Right cardiac atrium (tissue), 5 donors: ENCODE measurements at places on chromosomes 6 and 20. TPM values are rescaled to one million over a fixed set of nuclear protein-coding genes. Genes with fewer than 3 reads are reported as not detected.

- no peak for DNase-seq
Measured at GRCh38 chr6:63764318-63764916, 128.8 kb downstream of the PHF3 start.

DNA sequence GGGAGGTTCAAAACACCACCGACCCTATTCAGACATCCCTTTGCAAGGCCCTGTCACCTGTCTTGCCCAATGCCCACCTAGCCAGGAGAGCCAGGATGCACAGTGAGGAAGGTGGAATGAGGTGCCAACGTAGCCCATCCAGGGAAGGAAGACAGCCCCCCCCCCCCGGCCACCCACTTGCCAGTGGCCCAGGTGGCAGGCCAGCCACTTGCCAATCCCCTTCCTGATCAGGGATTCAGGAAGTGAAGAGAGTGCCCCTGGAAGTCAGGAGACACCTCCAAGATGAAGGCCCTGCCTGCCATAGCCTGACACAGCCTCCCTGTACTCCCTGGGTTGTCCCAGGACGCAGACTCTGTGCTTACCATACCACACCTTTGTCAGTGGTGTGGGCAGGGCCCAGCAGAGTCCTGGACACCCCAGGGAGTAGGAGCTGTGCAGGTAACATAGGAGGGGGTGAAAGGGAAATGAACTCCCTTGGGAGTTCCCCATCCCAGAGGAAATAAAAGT is 54.7 kb downstream of the MRPL14 start:
- peak; percentile 49 for DNase-seq

DNA sequence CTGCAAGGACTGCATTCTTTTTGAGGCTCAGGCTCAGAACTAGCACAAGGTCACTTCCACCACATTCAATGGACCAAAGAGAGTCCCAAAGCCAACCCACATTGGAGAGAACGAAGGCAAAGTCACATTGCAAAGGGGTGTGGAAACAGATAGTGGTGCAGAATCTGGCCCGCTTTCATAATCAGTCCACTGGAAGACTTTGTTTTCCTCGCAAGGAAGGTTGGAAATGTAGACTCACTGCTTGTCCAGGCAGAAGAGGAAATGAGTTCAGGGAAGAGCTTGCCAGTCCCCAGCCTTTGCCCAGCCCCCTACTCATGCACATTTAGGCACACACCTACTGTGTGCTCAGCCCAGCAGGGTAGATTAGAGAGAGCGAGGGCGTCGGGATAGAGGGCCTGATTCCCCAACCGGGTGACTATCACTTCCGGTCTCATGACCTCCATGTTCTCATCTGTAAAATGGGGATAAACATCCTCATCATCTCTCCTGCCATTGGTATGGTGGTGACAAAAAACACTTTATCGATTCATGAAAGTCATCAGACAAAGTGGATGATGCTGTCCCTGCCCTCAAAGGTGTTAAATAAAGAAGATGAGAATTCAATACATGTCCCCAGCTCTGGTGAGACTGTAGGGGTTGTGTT is 24.3 kb upstream of the CCN5 start:
- DNase-seq = no peak

- DNase-seq = no peak
Measured at GRCh38 chr20:57298457-57298856, 31.1 kb upstream of the SPO11 start.

DNA sequence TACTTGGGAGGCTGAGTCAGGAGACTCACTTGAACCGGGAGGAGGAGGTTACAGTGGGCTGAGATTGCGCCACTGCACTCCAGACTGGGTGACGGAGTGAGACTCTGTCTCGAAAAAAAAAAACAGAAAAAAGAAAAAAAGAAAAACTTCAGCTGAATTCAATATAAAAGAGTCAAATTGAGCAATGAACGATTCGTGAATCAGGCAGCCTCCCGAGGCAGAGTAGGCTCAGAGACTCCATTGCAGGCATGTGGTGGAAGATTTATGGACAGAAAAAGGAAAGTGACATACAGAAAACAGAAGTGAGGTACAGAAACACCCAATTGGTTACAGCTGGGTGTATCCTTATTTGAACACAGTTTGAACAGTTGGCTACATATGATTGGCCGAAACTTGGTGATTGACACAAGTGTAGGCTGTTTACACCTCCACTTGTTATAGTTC is 56.3 kb downstream of the HLA-DPB1 start:
- DNase-seq = no peak

DNA sequence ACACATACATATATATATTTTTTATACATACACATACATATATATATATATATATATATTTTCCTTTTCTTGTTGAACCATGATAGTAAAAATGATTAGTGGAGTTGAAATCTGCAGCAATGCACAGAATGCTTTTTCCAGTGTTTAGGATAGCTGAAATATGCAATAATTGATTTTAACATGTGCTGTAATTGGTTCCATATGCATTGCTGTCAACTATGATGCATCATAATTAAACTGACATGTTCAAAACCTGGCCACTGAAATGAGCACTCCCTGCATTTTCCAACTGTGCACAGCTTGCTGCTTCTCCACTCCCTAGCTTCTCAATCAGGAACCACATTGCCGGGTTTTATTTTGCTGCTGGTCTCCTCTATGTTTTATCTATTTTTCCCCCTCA is 358.3 kb downstream of the PAX1 start:
- no peak for DNase-seq

GRCh38 chr20:63029358-63030121 is 22.8 kb upstream of the BHLHE23 start:
- DNase-seq = no peak

DNA sequence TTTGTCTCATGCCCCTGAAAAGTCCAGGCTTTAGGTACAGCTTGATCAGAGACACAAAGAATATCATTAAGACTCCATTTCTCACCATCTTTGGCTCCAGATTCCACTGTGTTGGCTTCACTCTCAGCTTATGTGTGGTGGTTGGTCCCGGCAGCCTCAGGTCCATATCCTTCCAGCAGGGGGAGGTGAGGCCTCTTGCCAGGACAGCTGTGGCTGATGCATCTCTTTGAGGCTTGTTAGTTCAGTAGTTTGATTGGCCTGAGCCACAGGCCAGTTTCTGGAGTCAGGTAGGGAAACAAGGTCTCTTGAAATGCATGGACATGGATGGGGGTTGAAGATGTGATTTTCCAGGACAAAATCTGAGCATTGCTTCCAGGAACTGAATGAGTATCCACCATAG is 62.4 kb downstream of the JAG1 start:
- peak; percentile 59 for DNase-seq

DNA sequence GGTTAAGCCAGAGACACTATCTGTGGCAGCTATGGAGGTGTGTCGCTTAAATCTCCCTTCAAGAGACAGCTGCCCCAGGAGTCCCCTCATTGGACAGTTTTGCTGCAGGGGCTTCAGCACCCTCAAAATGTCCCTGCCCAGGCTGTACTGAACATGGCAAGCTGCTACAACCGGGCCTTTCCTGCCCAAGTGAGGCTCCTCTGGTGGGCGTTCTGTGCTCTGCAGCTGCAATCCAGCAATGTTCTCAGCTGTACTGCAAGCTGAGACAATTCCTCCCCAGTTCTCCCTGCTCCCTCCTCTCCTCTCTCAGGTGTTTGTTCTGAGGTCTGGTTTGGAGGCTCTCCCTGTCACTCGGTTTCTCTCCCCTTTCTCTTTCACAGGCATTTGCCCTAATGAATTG is 190.8 kb upstream of the LAMP5 start:
- no peak for DNase-seq

GRCh38 chr20:35174458-35175216 is 2.8 kb downstream of the PROCR start:
- DNase-seq = peak; percentile 71

DNA sequence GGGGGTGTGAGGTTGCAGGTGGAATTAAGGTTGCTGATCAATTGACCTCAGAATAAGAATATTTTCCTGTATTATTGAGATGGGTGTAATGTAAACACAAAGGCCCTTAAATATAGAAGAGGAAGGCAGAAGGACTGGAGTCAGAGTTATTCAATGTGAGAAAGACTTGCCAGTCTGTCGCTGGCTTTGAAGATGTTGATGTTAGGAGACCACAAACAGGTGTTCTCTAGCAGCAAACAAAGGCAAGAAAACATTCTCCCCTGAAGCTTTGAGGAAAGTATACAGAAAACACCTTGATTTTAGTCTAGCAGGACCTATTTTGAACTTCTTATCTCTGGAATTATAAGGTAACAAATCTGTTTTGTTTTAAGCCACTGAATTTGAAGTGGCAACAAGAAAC is 138.9 kb upstream of the PTPRK start:
- no peak for DNase-seq

DNA sequence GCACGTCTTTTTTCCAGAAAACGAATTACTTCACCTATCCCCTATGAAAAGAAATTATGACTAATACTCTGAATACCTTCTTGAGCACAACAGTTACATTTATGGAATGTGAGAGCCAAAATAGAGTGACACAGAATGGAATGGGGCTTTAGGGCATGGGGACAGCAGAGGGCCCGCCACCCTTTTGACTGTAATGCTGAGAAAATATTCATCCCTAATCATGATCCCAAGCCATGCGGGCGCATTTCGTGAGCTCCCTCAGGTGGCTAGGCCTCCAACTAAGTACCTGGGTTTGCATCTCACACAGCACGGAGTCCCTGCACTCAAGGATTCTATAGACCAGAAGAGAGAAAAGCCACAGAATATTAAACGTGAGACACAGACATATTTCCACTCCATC is 212.6 kb downstream of the SOD2 start:
- no peak for DNase-seq

DNA sequence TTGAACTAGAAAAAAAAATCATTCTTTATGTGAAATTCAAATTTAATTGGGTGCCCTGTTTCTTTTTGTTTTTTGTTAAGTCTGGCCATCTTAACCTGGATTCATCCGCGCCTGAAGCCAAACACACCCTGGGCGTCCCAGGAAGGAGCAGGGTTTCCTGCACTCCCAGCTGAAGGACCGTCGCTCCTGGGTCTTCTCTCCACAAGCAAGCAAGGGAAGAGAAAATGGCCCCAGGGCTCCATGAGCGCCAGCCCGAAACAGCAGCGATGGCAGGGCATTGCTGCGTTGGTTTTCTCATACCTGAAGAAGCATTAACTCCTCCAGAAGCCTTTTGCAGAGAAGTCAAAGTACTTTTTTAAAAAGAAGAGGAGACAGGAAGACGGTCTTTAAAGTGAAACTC is 105.4 kb upstream of the AFDN start:
- no peak for DNase-seq

- DNase-seq = no peak
Measured at GRCh38 chr6:143200167-143200770, 139.6 kb downstream of the AIG1 start.

DNA sequence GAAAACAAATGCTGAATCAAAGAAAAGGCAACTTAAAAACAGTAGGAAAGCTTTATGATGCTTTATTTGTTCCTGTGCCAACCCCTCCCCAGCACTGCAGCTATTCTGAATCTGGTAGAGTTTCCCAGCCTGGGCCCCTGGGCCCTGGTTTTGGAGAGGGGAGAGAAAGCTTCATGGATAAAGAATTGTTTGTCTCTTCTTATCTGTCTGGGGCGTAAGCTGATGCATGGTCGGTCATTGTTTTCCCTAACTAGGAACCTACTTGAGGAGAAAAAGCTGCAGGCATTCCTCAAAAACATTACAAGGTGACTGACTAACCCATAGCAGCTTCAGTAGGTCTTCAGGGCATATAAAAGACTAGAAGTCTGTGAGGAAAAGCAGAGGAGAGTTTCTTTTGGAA is 758.1 kb upstream of the EPHA7 start:
- DNase-seq = no peak

GRCh38 chr6:90187437-90188121 is 109.1 kb downstream of the BACH2 start:
- DNase-seq = no peak

- DNase-seq = no peak
Measured at GRCh38 chr6:119445666-119446065, 96.1 kb upstream of the MAN1A1 start.

GRCh38 chr6:159119791-159120190 is 49.4 kb upstream of the FNDC1 start:
- DNase-seq = no peak

- no peak for DNase-seq
Measured at GRCh38 chr20:50041246-50041873, 58.6 kb downstream of the SNAI1 start.

- DNase-seq = no peak
Measured at GRCh38 chr6:158158123-158158522, 9.9 kb downstream of the SERAC1 start.

- no peak for DNase-seq
Measured at GRCh38 chr6:109791301-109791700, 100.2 kb downstream of the FIG4 start.

DNA sequence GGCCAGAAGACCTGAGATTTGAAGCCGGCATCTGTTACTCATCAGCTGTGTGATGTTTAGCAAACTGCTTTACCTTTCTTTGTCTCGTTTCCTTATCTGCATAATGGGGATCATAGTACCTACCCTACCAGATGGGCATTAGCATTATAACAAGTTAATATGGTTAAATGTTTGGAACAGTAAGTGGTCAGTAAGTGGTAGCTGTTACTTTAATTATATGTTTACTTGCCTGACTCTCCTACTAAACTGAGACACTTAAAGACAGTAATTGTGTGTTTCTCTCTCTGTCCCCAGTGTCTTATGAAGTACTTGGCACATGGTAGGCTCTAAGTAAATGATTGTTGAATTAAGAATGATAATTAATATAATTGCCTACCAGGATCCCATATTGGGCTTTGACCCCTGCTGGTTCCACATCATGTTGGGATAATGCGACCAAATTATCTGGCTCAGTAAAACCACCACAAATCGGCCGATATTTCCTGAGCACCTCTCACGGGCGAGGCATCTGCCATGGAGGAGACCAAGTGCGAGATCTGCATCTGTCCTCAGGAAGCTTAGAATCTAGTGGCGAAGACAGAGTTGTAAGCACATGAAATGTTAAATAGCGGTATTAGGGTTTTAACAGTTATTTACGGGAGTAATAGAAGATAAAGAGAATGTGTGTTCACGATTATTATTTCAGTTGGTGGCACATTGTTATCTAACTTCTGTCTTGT is 31.4 kb downstream of the PTK7 start:
- no peak for DNase-seq

GRCh38 chr6:142165227-142165626 is 18.2 kb downstream of the VTA1 start:
- no peak for DNase-seq

GRCh38 chr20:59122566-59122919 is 41.1 kb upstream of the ZNF831 start:
- no peak for DNase-seq

TFAP2D gene
- not detected for total RNA-seq

PTPRT gene
- total RNA-seq = 0.20 TPM

CPNE5 gene
- 80.9 TPM for total RNA-seq

PLEKHG1 gene
- 7.7 TPM for total RNA-seq

PCK1 gene
- 0.41 TPM for total RNA-seq

CD109 gene
- total RNA-seq = 34.7 TPM

ETV7 gene
- 0.18 TPM for total RNA-seq

EYA2 gene
- 3.7 TPM for total RNA-seq

MRAP2 gene
- 0.57 TPM for total RNA-seq

BCAS4 gene
- 2.0 TPM for total RNA-seq

LPA gene
- not detected for total RNA-seq

KIFC1 gene
- total RNA-seq = 0.62 TPM

MUCL3 gene
- not detected for total RNA-seq

GHRH gene
- 7.3 TPM for total RNA-seq

GRM1 gene
- 0.29 TPM for total RNA-seq

CTSZ gene
- total RNA-seq = 137 TPM
